Vagina (tissue), 2 donors: ENCODE measurements at places on chromosomes 13 and 19.

- DNase-seq, result no peak
These were observed 713.4 kb upstream of the PCDH20 start for GRCh38 chr13:62129000-62129551.

GRCh38 chr19:31424861-31425620, 75.8 kb upstream of the TSHZ3 start:
- DNase-seq, result no peak

- no peak for DNase-seq
These were observed 5.4 kb downstream of the FLT1 start for GRCh38 chr13:28489524-28489931.

DNA sequence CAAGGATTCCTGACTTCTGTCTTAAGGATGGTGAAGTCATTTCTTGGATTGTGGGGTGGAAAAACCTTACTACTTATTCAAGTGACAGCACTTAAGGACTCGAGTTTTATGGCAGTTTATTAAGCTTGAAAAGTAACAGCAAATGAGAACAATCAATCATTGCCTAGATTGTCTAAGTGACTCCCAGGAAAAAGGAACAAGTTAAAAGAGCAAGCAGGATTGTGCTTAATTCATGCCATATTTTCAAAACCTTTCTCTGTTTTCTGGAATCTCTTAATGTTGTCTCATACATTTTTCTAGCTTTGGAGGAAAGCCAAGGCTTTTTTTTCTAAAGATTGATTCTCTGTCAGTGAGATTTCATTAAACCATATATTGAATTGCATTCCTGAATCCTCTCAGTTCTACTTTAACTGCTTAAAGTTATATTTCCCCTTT, 236.2 kb upstream of the HTR2A start:
- no peak for DNase-seq

DNA sequence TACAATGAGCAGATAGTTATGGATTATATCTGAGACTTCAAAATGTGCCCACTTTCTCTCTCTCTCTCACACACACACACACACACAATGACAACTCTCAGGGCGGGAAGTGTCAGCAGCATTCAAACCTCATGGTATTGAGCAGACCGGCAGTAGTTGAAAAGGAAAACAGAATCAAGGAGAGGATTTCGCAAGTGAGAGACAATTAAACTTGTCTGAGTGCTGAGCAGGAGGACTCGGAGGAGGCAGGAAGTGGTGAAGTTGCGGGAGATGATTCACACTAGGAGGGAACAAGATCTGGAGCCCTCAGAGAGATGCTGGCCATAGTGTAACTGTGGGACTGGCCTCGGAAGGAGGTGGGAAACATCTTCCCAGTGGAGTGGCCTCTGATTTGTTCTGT, 353.1 kb downstream of the EFNB2 start:
- no peak for DNase-seq

- DNase-seq, result no peak
These were observed 13.1 kb downstream of the HNRNPM start for GRCh38 chr19:8457827-8458226.

DNA sequence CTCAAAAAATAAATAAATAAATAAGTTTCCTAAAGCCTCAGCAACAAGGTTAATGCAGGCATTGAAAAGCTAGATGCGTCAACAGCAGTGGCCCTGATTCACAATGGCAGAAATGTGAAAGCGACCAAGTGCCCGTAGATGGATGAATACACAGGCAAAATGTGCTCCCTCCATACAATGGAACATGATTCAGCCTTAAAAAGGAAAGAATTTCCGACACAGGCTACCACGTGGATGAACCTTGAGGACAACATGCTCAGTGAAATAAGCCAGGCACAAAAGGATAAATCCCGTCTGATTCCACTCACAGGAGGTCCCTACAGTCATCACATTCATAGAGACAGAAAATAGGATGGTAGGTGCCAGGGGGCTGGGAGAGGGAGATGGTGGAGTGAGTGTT, 31.7 kb downstream of the INSR start:
- DNase-seq, result no peak

GRCh38 chr19:2171349-2172145, 7.8 kb downstream of the DOT1L start:
- DNase-seq, result no peak

DNA sequence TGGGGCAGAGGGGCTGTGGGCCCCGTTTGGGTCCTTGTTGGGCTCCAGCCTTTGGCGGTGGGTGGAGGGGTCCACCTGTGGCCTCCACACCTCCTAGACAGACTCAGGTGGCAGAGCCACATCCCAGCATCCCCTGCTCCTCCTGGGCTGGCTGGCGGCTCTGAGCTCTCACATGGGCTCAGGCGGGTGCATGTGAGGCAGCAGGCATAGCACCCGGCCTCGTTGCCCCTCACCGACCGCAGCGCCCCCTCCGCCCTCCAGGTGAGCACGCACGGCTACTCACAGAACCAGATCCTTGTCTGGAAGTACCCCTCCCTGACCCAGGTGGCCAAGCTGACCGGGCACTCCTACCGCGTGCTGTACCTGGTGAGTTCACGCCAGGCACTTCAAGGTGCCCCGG, 5.9 kb upstream of the TEKTIP1 start:
- DNase-seq, result no peak

GRCh38 chr13:23769401-23769800, 119.8 kb downstream of the MIPEP start:
- DNase-seq, result no peak

DNA sequence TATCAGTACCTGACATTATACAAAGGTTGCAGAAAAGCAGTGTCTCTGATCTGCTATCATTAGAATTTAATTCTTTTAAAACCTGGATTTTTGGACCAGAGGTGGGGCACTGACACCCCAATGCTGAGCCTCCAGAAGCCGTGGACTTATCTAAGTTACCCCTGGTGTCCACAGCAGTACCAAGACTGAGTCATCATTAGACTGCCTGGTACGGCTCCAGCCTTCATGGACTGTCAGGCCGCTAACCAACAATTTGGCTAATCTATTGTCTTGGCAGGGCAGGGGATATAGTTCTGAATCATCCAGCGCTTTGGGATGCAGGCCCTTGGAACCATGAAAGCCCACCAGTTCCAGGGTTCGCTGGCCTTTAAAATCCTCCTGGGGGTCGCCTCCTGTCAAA, 78.3 kb downstream of the TSHZ3 start:
- no peak for DNase-seq

DNA sequence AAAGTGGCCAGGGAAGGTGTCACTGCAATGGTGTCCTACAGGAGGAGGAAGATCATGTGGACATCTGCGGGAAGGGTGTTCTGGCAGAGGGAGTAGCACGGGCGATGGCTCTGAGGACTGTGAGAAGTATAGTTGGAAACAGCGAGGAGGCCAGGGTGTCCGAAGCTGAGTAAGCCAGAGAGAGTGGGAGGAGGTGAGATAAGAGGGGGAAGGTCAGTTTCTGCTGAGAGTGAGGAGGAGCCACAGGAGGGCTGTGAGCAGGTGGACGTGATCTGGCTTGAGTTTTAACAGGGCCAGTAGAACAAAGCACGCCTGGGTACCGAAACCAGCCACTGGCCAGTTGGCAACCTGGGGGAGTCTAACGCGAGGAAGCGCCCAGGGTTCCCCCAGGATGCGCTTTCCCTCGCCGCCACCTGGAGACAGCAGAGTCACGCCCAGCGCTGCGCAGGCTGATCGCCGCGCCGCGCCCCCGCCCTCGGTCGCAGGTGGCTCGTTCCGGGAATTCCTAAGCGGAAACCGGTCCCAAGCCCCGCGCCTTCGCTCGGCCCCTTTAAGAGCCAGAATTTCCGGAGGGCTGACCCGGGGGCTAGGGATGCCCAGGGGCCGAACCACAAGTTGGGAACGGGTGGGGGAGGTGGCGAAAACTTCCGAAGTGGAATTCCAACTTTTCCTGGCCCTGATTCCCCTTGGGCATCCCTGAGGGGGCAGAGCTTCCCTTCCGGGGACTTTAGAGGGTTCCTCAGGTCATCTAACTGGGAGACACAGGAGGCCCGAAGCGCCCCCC, 1.1 kb upstream of the LSR start:
- DNase-seq, result peak; percentile 69

GRCh38 chr13:79936368-79937136, 404.4 kb downstream of the SPRY2 start:
- no peak for DNase-seq

DNA sequence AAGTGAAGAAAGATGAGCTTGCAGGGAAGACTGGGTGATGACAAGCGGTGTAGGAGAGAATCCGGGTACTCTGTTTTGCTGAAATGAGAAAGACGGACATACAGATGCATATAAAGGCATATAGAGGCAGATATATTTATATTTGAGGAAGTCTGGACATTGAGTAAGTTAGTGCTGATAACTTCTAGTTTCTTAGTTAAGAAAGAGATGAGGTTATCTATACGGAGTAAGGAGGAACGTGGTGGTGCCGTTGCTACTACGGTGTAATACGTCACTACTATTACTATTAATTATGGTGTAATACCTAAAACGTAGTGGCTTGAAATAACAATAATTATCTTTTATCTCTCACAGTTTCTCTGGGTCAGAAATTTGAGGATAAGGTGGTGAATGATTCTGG, 9.8 kb upstream of the CPB2 start:
- DNase-seq, result no peak
